ENCODE measurements at places on chromosomes 4 and X. TPM values are rescaled to one million over a fixed set of nuclear protein-coding genes. Genes with fewer than 3 reads are reported as not detected.

- DNase-seq, result no peak
Measured at GRCh38 chr4:122890147-122890795, 32.1 kb downstream of the NUDT6 start.

GRCh38 chrX:42803320-42803719, 25.4 kb upstream of the PPP1R2C start:
- DNase-seq, result no peak

GRCh38 chrX:109997786-109998452, 5.0 kb upstream of the TMEM164 start:
- no peak for DNase-seq

- no peak for DNase-seq
Measured at GRCh38 chr4:76783836-76784235, 114.1 kb downstream of the SOWAHB start.

GRCh38 chr4:40412866-40413795, 78.0 kb downstream of the CHRNA9 start:
- no peak for DNase-seq

GRCh38 chrX:94932278-94932965, 1258.4 kb downstream of the FAM133A start:
- DNase-seq, result no peak

DNA sequence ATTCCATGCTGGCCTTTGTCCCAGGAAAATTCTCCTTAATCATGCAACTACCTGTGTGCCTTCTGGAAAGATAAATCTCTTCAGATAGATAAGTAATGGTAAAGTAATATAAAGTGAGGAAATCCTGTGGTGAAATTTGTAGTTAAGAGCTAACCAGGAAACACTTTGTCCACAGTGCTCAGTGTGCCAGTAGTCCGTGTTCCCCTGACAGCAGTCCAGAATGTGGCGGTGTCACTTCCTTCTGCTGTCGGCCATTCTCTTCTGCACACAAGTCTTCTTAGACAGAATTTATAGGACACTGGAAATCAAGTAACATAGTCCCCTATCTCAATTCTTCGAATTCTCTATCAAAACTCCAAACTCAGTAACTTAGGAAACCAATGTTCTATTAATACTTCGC, 5.7 kb upstream of the CXXC4 start:
- DNase-seq, result no peak

GRCh38 chrX:64395568-64395929, 297 bp upstream of the MTMR8 start:
- DNase-seq, result no peak

The YY2 gene
- polyA plus RNA-seq, result 1.1 TPM

The IGSF1 gene
- 84.5 TPM for polyA plus RNA-seq

Measured in muscle of back (tissue), 13 donors.